ENCODE measurements at places on chromosomes 11 and 22.
A peak's percentile ranks its signal among the peaks of the same experiment; 100 is the strongest.

DNA sequence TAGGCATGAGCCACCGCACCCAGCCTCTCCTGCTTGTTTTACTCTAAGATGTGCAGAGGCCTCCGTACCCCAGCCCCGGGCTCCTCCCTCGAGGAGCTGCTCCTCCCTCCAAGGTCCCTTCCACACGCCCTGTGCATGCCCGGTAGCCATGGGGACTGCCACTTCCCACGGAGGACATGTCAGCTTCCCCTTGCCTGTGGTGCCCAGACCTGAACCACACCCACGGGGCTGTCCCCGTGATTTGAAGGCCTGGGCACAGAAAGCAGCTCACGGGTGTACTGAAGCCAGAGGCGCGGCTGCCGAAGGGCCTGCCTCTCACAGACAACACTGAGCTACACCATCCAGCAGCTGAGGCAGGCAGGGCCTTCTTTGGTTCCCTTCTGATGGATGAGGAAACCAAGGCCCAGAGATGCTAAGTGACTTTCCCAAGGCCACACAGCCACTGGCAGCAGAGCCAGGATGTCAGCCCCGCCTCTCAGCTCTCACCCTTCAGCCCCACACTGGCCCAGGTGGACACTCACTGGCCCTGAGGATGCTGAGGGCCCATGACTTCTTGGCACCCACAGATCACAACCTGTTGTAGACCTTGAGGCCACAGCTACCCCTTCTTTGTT, 7.3 kb downstream of the INS start:
- no peak for DNase-seq

DNA sequence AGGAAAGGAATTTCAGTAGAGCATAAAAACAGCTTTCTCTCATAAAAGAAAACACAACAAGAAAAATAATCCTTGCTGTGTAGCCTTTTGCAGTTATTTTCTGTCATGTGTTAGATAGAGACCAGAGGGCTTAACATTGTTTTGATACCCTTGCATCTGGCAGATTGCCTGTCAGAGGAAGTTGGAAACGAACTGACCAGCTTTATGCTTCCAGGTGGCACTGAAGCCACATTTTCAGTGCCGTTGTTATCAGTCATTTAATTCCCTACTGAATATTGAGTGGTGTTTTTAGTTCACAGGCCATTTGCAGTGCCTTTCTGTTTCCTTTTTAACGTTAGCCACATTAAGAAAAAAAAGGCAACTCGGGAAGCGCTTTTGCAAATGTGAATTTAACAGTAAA, 21.5 kb upstream of the RAG2 start:
- no peak for DNase-seq

GRCh38 chr11:100719809-100720221, 32.7 kb downstream of the ARHGAP42 start:
- peak; percentile 89 for DNase-seq

DNA sequence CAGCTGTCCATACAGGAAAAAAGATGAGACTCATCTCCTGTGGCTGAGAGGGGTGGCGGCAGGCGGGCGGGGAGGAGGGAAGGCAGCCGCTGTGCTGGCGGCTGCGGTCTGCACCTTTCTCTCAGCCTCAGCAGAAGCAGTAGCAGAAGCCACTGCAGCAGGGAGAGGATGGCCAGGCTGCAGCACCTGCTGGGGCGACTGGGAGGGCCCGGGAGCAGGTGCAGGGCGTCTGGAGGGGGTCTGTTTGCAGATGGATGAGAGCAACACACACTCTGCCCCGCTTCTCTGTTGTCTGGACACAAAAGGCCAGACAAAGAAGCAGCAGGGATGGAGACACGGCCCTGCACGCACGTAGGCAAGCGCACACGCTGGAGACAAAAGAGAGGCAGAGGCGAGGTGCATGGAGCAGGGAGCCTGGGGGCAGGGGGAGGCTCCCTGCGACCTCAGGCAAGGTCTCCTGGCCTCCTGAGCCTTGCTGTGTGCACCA, 9.3 kb upstream of the MIAT start:
- DNase-seq, result peak; percentile 37

DNA sequence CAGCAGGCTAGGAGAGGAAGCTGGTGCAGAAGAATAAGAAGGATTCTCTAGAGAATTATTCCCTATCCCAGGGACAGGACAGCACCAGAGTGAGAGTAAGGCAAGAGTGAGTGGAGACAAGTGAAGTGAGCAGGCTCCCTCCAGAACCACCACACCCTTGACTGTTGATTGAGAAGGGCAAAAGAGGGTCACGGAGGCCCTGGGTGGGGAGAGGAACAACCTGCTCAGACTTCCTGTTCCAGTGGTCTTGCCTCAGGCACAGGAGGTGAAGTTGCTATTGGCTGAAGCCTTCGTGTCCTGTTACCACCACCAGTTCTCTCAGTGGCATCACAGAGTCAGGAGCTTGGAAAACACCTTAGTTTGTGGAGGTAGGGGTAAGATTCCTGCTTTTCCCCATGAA, 51.7 kb upstream of the CCDC89 start:
- no peak for DNase-seq

DNA sequence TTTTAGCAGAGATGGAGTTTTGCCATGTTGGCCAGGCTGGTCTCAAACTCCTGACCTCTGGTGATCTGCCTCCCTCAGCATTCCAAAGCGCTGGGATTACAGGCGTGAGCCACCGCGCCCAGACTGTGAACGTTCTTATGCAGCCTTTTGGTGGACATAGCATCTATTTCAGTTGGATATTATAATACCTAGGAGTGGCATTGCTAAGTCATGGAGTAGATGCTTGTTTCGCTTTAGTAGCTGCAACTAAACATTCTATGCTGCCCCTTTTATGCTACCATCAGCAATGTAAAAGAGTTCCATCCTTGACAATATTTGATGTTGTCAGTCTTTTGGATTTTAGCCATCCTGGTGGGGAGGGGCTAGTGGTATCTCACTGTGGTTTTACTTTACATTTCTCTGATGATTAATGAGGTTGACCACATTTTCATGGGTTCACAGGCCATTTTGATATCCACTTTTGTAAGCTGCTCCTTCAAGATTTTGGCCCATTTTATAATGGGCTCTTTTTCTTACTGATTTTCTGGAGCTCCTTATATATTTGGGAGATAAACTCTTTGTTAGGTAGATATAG, 16.5 kb upstream of the APOBEC3A start:
- no peak for DNase-seq

DNA sequence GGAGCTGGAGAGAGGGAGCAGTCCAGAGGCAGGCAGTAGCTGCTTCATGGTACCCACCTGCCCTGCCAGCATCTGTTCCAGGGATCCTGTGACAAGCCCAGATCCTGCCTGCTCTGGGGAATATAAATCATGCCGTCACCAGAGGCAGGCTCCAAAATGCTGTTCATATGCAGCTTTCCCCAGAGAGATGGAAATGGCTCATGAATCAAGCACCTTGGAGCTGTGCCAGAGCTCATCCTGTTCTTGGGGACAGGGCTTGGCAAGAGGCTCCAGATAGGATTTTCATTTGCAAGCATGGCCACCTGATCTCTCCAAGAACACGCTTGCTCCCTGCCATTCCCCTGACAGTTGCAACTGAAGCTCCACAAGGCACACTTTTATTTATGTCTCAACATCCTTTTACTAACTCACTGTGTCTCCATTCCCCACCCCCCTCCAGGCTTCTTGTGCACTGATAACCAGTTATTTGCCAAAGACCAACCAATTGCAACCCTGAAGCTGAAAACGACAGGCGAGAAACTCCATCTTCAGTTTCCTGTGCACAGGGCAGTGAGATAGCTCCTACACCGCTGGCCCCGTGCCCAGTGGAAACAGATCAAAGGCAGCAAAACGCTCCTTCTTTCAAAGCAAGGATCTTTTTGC, 115.8 kb upstream of the PITPNB start:
- peak; percentile 32 for DNase-seq

- DNase-seq, result no peak
Measured at GRCh38 chr11:119797736-119798135, 68.7 kb upstream of the NECTIN1 start.

GRCh38 chr11:86811637-86812321, 11.4 kb downstream of the PRSS23 start:
- peak; percentile 74 for DNase-seq

GRCh38 chr11:124748481-124749343, 3.3 kb downstream of the VSIG2 start:
- DNase-seq, result peak; percentile 77

GRCh38 chr11:726278-727220, 20.5 kb downstream of the EPS8L2 start:
- DNase-seq, result no peak

DNA sequence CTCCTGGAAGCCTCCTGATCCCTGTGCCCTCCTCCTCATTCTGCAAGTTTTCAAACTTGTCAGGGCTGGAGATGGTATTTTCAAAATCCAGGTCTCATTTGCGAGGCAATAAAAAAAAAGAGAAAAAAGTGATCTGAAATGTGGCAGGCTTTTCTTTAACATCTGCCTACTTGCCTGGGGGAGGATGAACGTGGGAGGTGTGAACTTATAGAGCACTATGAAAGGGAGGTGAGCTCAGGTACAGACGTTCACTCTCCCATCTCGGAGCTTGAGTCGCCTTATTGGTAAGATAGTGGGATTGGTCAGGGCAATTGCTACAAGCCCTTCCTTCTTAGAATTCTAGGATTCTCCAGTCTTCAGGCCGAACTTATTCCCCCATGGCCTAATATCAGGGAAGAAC, 104.8 kb upstream of the CADM1 start:
- DNase-seq, result no peak

DNA sequence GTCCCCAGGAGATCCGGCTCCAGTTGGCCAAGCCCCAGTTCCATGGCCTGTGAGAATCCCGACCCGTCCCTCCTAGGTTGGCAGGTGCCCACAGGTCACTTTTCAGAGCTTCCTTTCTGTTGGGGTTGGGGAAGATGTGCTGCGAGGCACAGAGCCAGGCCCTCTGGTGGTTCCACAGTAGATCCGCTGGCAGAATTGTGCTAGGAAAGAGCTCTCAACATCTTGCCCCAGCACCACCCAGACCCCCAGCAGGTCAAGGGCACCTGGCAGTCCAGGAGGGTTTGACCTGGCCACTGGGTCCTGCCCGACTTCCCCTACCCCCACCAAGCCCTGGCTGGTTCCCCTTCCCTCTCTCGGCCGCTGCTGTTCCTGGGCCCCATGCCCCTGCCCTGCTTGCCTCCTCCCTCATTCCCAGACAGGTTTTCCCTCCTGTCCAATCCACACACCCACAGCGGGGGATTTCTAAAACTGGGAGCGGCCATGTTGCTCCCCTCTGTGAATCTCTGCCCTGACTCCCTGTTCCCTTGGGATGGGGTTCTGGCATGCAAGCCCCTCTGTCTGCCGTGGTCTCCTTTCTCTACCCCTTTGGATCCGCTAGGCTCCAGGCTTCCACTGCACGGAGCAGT, 26.2 kb upstream of the GCAT start:
- DNase-seq, result no peak

DNA sequence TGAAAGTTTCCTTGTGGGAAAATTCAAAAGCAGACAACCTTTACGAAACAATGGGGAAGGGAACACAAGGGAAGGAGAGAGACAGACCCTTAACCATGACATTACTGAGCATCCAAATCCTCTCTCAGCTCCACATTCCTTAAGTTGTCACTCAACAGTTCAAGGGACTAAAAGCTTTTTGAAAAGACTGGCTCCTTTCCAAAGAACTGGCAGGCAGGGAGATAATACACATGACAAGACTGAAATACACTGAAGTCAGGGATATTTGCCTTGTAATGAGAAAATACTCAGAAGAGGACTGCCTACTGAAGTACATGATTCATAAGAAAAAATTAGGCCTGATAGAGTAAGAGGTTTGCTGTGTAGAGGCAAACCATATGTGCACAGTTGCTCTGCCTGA, 69.1 kb downstream of the SMCO4 start:
- DNase-seq, result no peak

DNA sequence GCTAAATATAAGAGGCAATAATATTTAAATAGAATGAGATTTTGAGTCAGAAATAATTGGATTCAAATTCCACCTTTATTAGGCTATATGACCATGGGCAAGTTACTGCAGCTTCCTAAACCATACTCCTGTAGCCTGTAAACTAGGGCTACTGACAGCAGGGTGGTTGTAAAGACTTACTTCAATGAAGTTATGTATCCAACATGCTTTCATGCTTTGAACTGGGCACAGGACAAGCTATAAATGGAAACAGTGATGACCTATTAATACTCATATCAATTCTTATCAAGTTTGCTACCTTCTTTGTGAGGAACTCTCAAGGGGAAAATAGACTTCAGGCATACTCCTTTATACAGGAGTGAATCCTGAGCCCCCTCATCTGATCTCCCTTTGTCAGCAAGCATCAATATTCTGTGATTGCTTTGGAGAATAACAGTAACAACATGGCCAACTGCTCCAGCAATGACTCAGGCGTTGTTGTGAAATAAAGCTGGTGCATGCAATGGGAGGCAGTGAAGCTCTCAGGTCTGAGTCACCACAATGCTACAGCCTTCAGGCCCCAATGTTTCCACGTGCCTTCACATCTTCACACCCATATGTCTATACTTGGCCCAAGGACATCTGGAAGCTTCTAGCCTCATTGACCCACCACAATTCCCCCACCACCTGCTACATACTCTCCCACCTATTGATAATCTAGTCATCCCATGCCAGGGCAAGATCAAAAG, 102.5 kb downstream of the KCNA4 start:
- DNase-seq, result peak; percentile 71

DNA sequence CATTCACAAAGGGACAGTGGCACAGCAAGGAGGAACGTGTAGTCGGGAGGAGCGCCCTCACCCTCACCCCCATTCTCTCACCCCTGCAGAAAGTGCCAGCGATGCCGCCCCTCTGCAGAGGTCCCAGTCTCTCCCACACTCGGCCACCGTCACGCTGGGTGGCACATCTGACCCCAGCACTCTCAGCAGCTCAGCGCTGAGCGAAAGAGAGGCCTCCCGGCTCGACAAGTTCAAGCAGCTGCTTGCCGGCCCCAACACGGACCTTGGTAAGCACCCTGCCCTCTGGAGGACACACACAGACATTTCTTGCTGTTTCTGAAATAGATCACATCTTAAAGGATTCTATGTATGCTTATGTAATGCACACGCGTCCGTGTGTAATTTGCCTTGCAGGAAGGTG, 34.9 kb downstream of the TBC1D22A start:
- no peak for DNase-seq

Data from HT1080 (cell line).